Tracheal epithelial cell (primary cell): ENCODE measurements at places on chromosomes 7 and 10. TPM values are rescaled to one million over a fixed set of nuclear protein-coding genes. Genes with fewer than 3 reads are reported as not detected.

The IGF2BP3 gene
- 7.5 and 26.0 TPM in 2 replicates for total RNA-seq

The ADARB2 gene
- under 0.01 TPM in 2 replicates for total RNA-seq

The IQUB gene
- 0.24 and 0.43 TPM in 2 replicates for total RNA-seq

The PRTFDC1 gene
- 6.8 and 8.2 TPM in 2 replicates for total RNA-seq

The LMBR1 gene
- total RNA-seq, result 47.0 and 59.5 TPM in 2 replicates

The SPAM1 gene
- total RNA-seq, result not detected in 2 replicates

The CCNJ gene
- 7.5 and 8.4 TPM in 2 replicates for total RNA-seq

The CLCN1 gene
- total RNA-seq, result under 0.01 TPM in 1 of 2 replicates, not detected in the other

The PRKCQ gene
- total RNA-seq, result 2.3 and 3.1 TPM in 2 replicates

The GALNT17 gene
- not detected in 2 replicates for total RNA-seq

The PODXL gene
- total RNA-seq, result 0.21 and 0.72 TPM in 2 replicates

The TMEM196 gene
- under 0.01 TPM in 1 of 2 replicates, not detected in the other for total RNA-seq

The TSPAN12 gene
- 1.5 and 7.0 TPM in 2 replicates for total RNA-seq

The WDFY4 gene
- under 0.01 TPM in 1 of 2 replicates, not detected in the other for total RNA-seq

The MYOF gene
- total RNA-seq, result 167 and 198 TPM in 2 replicates

The ZC3HAV1L gene
- total RNA-seq, result 16.2 and 23.4 TPM in 2 replicates

The CLIP2 gene
- total RNA-seq, result 12.6 and 27.7 TPM in 2 replicates

The HGF gene
- under 0.01 TPM in 1 of 2 replicates, not detected in the other for total RNA-seq

The ZSCAN25 gene
- 8.2 and 8.3 TPM in 2 replicates for total RNA-seq

The RPEL1 gene
- under 0.01 TPM in 2 replicates for total RNA-seq

The RAMP3 gene
- total RNA-seq, result 0.21 TPM in 1 of 2 replicates, not detected in the other

The UCN3 gene
- not detected in 2 replicates for total RNA-seq

The CRTAC1 gene
- under 0.01 TPM in 1 of 2 replicates, not detected in the other for total RNA-seq

The CC2D2B gene
- not detected in 2 replicates for total RNA-seq

The TOMM7 gene
- 123 and 201 TPM in 2 replicates for total RNA-seq

The FAM25C gene
- total RNA-seq, result not detected in 2 replicates

The ABHD11 gene
- total RNA-seq, result 3.8 and 29.6 TPM in 2 replicates

The NKX1-2 gene
- 1.5 and 2.2 TPM in 2 replicates for total RNA-seq

The PTPRE gene
- total RNA-seq, result 17.3 and 23.4 TPM in 2 replicates

The ADAP1 gene
- total RNA-seq, result 18.3 and 25.6 TPM in 2 replicates

The UFSP1 gene
- total RNA-seq, result 8.3 and 14.7 TPM in 2 replicates

The MMP21 gene
- total RNA-seq, result not detected in 2 replicates

The ABCB4 gene
- total RNA-seq, result 1.4 TPM in 1 of 2 replicates, not detected in the other

The FAM13C gene
- total RNA-seq, result under 0.01 and 0.24 TPM in 2 replicates

The AOC1 gene
- 0.96 TPM in 1 of 2 replicates, not detected in the other for total RNA-seq

The NYAP1 gene
- 0.85 and 1.4 TPM in 2 replicates for total RNA-seq

The MCU gene
- total RNA-seq, result 22.4 and 39.0 TPM in 2 replicates

The GPR85 gene
- 0.48 and 1.1 TPM in 2 replicates for total RNA-seq

The PTF1A gene
- total RNA-seq, result not detected in 2 replicates

The DNAH11 gene
- 2.9 and 3.0 TPM in 2 replicates for total RNA-seq

The ABCB8 gene
- total RNA-seq, result 13.9 and 14.9 TPM in 2 replicates
